Brain microvascular endothelial cell (primary cell): ENCODE measurements at places on chromosomes 3 and 15.

DNA sequence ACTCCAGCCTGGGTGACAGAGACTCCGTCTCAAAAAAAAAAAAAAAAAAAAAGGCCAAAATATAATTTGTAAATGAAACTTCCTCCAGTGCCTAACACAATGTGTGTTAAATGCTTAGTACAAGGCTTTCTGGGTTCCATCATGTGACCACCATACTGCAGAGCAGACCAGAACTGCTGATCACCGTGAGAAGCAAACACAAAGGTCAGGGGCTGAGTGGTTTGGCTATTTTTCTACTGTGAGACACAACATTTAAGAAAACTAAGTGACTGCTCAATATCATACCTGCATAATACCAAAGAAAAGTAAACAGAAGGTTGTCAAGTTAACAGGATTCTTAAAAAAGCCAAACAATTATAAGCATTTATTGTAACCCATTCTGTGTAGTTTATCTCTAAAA is 13.2 kb downstream of the ABCC5 start:
- no peak for DNase-seq

DNA sequence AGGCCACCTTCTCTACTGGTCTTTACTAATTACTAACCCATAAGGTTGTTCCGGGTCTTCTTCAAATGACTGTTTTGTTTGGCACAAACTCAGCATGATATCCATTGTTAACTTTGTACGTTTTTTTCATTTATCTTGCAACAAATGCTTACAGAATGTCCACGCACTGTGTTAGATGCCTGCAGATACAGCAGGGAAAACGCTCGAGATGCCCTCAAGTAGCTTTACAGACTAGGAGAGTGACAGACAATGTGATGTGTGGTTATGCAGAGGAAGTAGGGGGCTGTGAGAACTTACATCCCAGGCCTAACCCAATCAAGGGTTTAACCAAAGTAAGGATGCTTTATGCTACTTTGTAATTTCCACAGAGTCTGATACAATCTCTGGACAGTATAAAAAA is 949 bp upstream of the RFC4 start:
- DNase-seq: no peak

DNA sequence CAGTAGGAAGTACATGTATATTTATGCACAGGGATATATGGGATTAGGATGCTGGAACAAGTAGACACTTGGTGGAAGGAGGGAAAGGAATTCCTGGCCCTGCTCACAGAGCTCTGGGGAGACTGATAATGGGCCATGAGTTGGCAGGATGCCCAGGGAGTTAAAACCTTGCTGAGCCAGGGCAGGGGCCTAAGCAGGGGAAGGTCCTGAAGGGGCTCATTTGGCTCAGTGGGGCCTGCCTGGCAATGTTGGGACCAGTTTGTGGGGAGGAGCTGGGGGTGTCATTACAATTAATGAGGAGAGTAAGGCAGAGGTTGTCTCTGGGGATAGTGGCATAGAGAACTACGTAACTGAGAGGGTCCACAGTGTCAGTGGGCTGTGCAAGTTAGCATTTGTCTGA is 124.2 kb upstream of the ADPGK start:
- DNase-seq: no peak

GRCh38 chr3:40718681-40719080 is 193.9 kb downstream of the ZNF621 start:
- no peak for DNase-seq

DNA sequence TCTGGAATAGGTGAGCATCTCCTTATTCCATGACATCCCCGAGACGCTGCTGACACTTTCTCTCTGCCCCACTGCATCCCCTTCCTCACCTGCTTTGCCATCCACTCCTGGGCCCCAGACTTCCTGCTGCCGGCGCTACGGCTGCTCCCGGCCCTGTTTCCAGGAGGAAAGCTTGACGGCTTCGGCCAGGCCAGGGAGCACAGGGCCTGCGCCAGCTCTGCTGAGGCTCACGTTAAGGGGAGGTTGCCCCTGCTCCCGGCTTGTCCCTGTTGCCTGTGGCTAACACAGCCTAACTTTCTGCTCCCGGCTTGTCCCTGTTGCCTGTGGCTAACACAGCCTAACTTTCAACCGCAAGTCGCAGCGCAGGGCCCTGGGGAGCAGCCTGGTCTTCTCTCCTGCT is 177.3 kb upstream of the RGMA start:
- DNase-seq: no peak

DNA sequence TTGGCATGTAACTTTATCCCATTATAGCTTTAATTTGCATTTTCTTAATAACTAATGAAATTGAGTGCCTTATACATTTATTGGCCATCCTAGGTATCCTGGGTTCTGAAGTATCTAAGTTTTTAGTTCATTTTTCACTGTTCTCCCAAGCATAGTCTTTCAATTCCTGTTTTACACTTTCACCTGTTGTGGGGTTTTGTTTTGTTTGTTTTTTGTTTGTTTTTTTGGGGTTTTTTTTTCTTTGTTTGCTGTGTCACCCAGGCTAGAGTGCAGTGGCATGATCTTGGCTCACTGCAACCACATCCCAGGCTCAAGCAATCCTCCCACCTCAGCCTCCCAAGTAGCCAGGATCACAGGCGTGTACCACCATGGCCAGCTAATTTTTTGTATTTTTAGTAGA is 83.1 kb upstream of the GADL1 start:
- no peak for DNase-seq

DNA sequence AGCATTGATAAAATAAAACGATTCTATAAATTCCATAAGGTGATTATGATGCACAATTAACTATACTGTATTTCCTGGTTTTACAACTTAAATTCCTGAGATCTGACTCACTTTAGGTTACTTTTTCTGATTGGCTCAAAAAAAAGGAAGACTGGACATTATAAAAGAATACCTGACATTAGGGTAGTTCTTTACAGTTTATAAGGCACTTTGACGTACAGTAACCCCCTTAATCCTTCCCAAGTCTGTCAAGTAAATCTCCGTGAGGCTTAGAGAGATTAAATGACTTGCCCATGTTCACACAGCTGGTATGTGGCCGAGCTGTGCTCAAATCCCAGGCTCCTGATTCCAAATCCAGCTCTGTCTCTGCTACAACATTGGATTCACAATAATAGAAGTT is 1.0 kb upstream of the SLTM start:
- DNase-seq: no peak

DNA sequence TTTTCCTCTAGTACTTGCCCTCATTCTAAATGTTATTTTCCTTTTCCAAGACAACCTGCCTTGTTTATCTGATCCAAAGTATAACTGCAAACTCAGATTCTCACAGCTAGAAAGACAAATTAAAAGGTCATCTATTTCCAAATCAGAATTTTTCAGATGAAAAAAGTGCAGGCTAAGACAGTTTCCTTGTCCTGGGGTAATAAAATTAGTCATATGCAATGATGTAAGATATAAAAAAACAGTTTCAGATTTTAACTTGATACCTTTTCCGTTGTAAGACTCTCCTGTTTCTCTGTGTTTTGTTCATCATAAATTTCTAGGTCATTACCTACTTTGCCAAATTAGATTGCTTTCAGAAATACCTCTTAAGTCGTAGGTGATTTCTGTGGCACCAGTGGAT is 238.4 kb upstream of the PEX5L start:
- no peak for DNase-seq
